ENCODE measurements at places on chromosomes 11 and 22.

GRCh38 chr11:91986218-91986617, 238.4 kb upstream of the FAT3 start:
- no peak for DNase-seq

GRCh38 chr11:44920451-44920850, 30.2 kb downstream of the TP53I11 start:
- no peak for DNase-seq

- no peak for DNase-seq
Measured at GRCh38 chr22:37985050-37985585, 763 bp upstream of the SOX10 start.

- DNase-seq, result no peak
Measured at GRCh38 chr11:45844822-45845578, 2.3 kb upstream of the CRY2 start.

- no peak for DNase-seq
Measured at GRCh38 chr11:28919194-28919593, 811.0 kb downstream of the METTL15 start.

- DNase-seq, result no peak
Measured at GRCh38 chr11:120972621-120973020, 51.3 kb upstream of the TBCEL start.

DNA sequence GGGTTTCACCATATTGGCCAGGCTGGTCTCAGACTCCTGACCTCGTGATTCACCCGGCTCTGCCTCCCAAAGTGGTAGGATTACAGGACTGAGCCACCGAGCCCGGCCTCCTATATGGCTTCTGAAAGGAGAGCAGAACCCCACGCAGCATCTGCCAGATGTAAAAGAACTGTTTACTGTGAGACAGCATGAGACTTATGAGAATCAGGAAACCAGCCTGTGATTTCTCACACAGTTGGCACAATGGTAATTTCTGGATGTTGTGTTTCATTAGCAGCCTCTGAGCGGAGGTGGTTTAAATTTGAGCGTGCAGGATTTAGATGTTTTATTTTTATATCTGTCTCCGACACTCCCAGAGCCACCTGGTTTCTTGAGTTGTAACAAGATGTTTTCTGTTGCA, 33.8 kb downstream of the CEP164 start:
- DNase-seq, result no peak

- no peak for DNase-seq
Measured at GRCh38 chr11:113568566-113568965, 93.4 kb upstream of the DRD2 start.

- no peak for DNase-seq
Measured at GRCh38 chr22:39744353-39744752, 149.2 kb downstream of the ENTHD1 start.
